ENCODE measurements at places on chromosomes 4 and X.

- DNase-seq = no peak
Measured at GRCh38 chr4:59598330-59598618, 1601.9 kb upstream of the ADGRL3 start.

DNA sequence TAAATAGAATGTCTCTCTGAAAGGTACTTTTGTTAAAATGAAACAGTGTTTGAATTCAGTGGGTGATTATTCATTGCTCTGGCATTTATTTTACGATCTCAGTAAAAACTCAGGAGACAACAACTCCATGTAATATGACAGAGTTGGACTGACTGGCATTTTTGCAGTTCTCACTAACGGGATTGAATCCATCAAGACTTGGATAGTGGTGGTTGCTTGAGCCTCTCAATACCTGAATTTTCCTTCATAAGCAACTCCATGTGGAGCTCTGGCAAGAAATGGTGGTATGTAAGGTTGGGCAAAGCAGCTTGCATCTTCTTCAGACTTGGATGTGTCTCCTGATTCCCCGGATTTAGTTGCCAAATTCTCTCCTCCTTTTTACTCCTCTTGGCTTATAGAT, 72.7 kb downstream of the FRMPD4 start:
- DNase-seq = no peak

DNA sequence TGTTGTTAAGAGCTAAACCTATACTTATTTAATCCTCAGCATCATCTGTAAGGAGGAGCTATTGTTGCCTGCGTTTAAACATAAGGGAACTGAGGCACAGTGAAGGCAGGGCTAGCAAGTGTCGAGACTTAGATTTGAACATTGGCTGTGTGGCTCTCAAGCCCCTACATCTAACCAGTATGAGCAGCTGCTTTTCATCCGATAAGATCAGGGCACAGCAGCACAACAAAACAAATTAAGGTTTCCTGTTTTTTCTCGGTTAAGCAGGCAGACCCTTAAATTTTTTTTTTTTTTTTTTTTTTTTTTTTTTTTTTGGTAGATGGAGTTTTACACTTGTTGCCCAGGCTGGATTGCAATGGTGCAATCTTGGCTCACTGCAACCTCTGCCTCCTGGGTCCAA, 35.6 kb downstream of the RAB40A start:
- DNase-seq = no peak

DNA sequence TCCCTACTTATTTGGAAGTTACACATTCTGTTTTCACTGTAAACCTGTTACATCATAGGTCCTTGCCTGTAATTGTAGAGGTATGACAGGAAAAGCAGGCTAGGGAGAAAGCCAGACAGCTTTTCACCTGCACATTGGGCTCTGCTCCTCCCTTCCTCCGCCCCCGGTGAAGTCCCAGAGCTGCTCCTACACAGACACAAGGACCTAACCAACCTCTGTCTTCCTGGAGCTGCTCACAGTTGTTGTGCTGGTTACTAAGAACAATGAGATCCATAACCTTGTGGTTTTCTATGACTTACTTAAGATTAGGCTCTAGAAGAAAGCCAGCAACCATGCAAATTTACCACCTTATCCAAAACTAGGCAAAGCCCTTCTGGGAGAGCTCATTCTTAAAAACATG, 40.0 kb downstream of the MOSPD2 start:
- DNase-seq = no peak

GRCh38 chr4:94913316-94913715, 155.6 kb downstream of the BMPR1B start:
- DNase-seq = no peak

DNA sequence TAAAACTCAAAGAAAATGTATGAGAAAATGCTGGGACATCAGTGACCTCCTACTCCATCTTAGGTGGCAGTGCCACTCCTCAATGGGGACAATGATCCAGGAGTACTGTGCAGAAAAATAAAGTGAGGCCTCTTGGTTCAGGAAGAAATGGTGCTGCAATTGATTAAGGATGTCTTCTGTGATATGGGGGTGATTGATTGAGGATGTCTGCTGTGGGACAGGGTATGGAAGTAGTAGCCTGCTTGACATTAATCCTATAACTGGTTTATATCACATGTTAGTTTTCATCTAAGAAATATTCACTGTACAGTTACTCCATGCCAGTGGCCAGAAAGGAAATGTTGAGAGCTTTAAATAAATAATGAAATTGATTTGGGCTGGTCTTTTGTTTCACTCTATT, 20.5 kb downstream of the OTOP1 start:
- DNase-seq = no peak

DNA sequence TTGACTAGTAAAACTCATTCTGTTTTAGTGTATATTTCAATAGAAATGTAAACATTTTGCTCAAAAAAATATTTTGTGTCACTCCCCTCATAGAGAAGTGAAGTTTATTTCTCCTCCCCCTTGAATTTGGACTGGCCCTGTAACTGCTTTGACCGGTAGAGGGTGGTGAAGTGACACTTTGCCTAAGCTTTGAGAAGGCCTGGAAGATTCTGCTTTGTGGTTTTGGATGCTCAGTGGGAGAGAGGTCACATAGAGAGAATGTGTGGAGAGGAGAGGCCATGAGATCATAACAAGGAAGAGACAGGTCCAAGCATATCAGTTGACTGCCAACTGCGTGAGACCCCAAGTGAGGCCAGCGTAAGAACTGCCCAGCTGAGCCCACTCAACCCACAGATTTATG, 19.1 kb upstream of the ARX start:
- DNase-seq = no peak

DNA sequence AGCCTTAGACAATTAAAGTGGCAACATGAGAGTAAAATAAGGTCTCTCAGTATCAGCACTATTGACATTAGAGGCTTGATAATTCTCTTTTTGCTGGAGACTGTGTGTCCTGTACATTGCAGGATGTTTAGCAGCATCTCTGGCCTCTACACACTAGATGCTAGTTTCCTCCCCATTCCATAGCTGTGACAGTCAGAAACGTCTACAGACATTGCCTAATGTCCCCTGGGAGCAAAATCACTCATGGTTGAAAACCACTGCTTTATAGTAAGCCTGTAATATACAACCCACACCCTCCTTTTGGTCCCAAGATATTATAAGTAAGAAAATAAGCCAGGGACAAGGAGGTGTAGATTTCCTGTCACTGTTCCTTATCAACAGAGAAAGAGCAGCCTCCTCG, 166.0 kb downstream of the FRMPD4 start:
- DNase-seq = no peak

DNA sequence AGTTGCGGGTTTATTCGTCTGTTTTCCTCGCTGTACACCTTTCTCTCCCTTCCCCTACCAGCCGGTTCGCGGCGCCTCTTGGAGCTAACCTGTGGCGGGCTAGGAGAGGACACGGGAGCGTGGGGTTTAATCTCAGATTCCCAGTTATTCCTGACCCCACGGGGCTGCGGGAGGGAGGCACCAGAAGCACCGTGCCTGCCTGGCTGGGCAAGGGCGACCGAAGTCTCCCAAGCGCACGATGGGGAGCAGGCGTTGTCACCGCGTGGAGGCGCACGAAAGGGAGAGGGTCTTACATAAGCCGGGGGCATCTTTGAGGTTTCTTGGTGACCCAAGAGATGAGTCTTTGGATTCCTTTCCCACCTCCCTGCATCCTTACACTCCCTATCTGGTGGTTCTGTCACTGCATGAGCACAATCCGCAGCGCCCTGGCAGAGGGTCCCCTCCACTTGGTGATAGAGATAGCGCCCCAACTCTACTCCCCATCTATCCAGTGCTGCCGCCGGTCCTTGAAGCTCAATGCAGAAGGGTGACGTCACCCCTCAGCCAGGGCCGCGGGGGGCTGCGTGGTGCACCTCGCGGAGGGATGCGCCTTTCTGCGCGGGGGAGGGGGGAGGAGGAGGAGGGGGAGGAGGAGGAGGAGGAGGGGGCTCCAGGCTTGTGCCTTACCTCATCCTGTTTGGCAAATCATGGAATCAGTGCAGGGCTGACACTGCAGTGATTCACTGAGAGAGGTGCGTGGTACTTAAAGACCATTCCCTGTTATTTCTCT, 793 bp downstream of the TSPAN7 start:
- DNase-seq = no peak

DNA sequence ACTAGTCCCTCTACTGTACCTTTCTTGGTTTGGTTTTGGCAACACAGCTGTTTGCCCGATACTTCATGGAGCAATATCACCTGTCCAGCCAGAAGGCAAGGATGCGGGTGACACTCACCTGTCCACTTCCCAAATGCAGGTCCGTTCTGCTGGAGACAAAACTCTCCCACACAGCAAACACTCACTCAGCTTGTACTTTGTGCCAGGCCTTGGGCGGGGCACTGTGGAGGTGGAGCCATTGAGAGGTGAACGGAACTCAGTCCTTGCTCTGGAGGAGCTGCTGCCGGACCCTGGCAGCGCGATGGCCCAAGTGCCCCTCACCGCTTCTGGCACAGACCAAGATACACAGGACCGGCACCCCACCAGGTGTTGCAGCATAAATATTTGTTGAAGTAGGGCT, 15.3 kb upstream of the HMGB3 start:
- no peak for DNase-seq

- DNase-seq = no peak
Measured at GRCh38 chr4:159767406-159767805, 664.5 kb downstream of the RAPGEF2 start.

- DNase-seq = no peak
Measured at GRCh38 chrX:129830494-129830893, 13.2 kb downstream of the ZDHHC9 start.

GRCh38 chr4:165096776-165097175, 15.9 kb downstream of the TMEM192 start:
- DNase-seq = no peak

GRCh38 chrX:19964017-19964710, 26.7 kb downstream of the BCLAF3 start:
- DNase-seq = no peak

GRCh38 chrX:100449696-100450608, 39.9 kb upstream of the PCDH19 start:
- DNase-seq = no peak

GRCh38 chrX:68511255-68511654, 12.4 kb downstream of the YIPF6 start:
- no peak for DNase-seq

- no peak for DNase-seq
Measured at GRCh38 chr4:118327554-118328241, 25.1 kb downstream of the PRSS12 start.

GRCh38 chrX:139692506-139692849, 15.5 kb downstream of the MCF2 start:
- no peak for DNase-seq

- DNase-seq = no peak
Measured at GRCh38 chr4:181588733-181589302, 654.4 kb upstream of the TENM3 start.

DNA sequence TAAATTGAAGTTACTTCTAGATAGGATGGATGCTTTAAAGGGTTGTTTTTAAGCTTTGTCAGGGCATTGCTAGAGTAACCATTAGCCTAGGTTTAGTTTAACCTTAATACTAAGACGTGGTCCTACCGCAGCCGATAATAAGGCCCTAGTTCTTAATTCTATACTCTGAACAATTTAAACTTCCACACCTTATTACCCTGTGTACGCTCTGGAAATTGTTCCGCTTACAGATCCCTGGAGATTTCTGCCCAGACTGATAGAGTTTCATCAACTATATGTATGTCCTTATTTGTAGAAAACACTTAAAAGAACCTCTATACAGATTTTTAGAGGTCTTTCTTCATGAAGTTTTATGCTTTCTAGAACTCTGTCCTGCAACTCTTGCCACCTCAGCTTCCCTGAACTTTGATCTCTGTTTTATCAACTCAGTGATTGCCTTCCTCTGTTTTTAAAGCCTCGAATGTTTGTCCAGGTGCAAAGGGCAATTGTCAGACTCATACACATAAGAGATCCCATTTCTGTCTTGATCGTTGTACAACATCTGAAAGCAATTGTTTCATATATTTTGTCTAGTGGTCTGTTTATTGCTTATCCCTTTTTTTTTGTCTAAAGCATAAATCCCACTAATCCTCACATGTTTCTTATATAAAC, 71.1 kb upstream of the VCX start:
- DNase-seq = no peak

DNA sequence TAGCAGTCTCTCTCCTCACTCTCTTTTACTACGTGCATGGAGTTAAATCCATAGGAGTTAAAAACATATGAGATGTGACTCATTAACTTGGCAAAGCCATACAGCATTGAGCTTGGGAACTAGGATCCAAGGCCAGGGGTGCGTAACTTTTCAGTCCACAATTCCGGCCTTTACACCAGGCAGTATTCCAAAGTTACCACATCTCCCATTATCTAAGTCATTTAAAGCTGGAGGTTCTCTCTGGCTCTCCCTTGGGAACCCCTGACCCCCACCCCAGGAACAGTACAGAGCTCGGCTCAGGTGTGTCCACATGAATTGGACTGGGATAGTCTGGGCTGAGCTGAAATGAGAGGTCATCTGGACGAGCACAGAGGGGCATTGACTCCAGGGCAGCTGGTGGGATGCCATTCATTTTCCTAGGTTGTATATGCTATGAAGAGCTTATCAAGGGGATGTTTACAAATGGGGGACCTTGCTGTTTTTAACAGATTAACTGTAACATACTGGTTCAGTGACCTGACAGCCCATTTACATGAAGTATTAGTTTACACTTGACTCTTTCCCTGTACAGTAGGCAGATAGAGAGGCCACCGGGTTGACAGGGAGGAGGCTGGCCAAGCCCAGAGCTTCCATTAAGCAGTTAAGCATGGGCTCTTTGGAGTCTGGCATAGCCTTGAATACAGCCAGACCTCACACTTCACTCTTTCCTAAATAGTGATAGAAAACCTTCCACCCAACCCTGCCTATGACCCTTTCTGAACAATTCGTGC, 128.8 kb downstream of the RAB28 start:
- DNase-seq = no peak

DNA sequence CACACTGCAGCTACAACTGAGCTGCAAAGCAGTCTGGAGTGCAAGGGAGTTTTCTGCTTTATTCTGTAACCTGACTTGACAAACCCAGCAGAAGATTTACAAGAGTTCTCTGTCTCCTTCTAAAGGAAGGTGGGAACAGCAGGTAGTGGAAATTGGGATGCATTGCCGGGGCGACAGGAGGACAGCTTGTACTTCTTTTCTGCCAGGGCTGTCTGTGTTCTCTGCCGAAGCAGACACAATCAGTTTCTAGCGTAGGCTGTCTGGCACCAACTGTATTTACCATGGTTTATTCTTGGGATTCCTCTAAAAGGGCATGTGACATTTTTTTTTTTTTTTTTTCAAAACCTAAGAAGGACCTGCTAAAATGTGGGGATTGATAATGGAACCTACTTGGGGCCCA, 190.8 kb upstream of the GK2 start:
- no peak for DNase-seq

DNA sequence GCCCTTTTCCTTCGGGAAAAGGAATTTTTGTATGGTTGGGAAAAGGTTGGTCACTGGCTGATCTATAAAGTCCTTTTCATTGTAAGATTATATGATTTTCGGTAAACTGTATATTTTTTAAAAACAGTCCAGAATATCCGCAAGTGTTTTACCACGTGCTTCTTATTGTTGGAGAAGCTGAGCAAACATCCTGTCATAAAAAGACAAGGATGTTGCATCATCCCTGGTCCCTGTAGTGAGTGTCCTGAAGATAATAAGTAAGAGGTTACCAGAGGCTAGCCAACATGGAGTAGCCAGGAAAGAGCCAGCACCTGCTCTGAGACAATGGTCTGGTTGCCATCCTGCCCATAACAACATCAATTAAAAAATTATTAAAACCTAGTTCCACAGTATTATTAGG, 5.1 kb downstream of the CXCL9 start:
- DNase-seq = no peak

GRCh38 chr4:8171984-8172924, 13.6 kb upstream of the ABLIM2 start:
- no peak for DNase-seq

- DNase-seq = no peak
Measured at GRCh38 chrX:28590396-28590795, 3.1 kb downstream of the IL1RAPL1 start.

GRCh38 chr4:150082241-150082640, 4.0 kb downstream of the DCLK2 start:
- DNase-seq = no peak
